ENCODE measurements at places on chromosomes 4 and X.

DNA sequence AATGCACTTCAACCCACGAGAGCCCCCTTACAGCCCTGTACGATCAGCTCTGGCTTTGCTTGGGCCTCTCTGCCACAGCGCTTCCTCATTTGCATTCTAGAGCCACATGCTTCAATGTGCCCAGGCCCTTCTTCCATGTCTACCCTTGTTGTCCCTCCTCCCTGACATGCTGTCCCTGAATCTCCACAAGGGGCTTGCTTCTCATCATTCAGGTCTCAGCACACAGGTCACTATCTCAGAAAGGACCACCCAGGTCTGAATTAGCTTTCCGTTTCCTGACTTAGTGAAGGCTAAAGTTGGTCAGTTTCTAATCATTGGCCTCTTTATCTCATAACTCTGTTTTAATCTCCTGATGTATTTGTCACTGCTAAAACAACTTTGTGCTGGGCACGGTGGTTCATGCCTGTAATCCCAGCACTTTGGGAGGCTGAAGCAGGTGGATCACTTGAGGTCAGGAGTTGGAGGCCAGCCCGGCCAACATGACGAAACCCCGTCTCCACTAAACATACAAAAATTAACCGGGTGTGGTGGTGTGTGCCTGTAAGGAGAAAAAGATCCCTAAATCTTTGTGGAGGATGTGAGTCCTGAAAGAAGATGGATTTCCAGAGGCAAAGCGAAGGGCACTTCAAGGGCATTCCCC, 17.9 kb upstream of the SLC34A2 start:
- no peak for DNase-seq

DNA sequence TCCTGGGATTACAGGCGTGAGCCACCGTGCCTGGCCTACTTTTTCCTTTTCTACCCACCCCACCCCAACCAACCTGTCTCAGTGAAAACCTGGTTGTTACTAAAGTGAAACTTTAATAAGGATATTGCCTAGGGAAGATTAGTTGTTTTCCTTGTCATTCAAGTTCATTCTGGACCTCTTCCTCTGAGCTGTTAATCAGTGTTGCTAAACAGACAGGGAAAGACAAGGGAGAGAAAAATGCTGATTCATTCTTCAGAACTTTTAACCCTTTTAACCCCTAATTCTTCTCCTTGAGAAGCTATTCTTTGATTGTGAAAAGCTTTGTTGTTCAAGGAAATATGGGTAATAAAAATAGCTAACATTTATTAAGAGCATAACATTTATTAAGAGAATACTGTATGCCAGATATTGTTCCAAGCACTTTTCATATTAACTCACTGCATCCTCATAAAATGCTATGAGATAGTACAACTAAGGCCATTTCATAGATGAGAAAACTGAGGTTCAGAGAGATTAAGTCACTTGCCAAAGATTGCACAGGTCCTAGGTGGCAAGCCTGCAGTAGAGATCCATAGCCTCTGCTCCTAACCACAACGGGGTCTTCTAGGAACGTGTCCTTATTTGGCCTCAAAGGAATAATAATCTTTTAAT, 34.8 kb downstream of the OSTC start:
- DNase-seq: no peak

DNA sequence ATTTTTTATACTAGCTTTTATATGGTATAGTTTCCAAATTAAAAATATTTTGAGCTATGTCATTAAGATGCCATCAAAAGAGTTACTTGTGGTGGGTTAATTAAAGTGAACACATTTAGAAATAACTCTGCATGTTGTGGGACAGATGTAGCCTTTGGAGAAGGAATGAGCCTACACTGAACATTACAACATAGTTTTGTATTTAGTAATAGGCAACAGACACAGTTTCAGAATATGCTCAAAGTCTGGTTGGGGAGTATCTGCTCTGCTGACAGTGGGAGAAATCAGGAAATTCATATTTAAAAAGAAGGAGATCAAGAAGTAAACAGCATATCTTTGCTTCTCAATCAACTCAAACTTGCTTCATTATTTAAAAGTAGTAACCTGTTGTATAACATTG, 23.7 kb downstream of the EMCN start:
- DNase-seq: no peak

DNA sequence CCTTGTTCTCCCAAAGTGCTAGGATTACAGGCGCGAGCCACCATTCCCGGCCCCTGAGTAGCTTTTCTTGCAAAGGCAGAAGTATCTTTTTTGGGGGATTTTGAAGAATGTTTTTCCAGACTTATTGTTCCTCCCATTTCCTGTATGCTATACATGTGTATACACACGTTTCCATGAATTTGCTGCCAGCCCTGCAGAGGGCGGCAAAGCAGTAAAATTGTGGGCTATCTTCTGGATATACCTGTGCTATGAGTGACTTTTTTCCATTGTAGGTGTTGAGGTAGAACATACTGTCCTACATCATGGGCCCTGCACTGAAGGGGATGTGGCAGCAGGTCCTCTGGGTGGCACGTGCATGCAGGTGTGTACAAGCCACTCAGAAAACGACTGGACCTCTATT, 16.9 kb upstream of the MED28 start:
- DNase-seq: no peak

GRCh38 chr4:142940425-142941330, 94.6 kb upstream of the INPP4B start:
- peak; percentile 82 for DNase-seq

DNA sequence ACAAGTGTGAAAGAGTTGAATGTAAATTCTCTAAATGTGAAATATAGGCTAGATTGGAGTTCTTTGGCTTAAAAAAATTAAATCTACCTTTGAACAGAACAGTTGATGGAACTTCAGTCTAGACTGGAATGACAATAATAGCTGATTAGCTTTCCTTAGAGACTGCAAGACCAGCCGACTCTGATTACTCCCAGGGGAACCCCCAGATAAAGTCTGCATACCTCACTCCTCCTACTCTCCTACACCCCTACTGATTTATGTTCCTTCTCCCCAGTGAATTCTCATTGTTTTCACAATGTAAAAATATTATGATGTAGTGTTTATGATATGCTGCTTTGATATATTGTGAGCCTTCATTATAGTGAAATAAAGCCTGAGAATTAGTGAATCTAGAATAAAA, 241.3 kb downstream of the CFAP299 start:
- DNase-seq: no peak

DNA sequence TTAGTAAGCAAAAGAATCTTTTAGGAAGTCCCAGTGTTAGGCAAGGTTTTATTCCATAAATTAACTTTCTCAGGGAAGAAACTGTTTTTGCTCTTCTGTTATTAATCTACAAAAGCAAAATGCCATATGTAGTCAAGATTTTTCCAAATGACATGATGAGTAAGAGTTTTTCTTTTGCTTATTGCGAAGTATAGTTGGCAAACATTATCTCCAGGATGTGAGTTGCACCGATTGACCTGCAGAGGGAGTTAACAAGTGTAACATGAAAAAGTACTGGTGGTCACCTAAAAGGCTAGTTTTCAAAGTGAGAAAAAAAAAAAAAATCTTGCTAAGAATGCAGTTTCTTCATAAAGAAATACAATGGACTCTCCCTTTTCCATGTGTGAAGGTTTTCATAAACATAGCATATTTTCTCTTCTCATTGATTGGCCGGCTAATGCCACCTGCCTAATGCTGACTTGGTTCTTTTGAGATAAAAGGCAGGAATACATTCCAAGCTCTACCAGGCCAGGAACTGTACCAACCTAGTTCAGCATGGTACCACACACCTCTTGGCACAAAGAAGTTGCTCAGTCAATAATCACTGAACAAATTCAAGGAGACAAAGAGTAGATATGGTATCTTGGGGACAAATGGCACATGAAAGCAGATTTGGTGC, 100.2 kb downstream of the LNX1 start:
- peak; percentile 29 for DNase-seq

DNA sequence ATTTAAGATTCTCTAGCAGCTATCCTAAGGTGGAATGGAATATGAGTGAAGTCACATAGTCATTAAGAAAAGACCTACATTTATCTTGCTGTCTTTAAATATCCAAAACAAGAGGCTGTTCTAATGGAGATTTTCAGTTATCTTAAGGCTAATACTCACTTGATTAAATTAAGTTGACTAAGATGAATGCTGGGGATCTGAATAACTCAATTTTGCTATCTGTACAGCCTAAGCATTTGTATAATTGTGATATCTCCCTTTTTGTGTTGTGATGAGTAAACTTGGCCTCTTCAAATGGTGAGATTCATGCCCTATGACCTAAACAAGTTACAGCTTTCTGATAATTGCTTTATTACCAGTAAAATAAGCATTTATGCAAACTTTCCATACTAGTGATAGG, 13.6 kb upstream of the GUCY1A1 start:
- no peak for DNase-seq

GRCh38 chr4:7444731-7445130, 10.0 kb upstream of the PSAPL1 start:
- DNase-seq: no peak

Measured in pancreas (tissue), 10 donors.